ENCODE measurements at places on chromosomes 3 and 15. TPM values are rescaled to one million over a fixed set of nuclear protein-coding genes. Genes with fewer than 3 reads are reported as not detected.

GRCh38 chr3:110198717-110199587, 861.6 kb upstream of the DPPA4 start:
- no peak for DNase-seq

Gene UCN2
- total RNA-seq = not detected

GRCh38 chr15:56031402-56031801, 38.0 kb upstream of the NEDD4 start:
- DNase-seq = no peak

GRCh38 chr3:32700244-32700643, 15.3 kb downstream of the CNOT10 start:
- DNase-seq = no peak

DNA sequence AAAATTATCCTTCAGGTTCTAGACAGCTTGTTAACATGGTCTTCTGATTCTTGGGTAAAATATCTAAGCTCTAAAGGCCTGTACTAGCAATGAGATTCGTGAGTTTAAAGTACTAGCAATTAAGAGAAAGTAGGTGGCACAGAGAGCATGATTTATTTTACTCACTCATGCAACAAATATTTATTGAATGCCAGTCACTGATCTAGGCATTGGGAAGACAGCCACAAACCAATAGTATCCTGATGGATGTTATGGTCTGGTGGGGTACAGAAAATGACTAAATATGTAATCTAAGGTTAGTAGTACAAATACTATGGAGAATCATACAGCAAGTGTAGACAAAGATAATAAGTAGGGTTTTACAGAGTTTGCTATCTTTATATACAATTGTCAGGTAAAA, 751.3 kb downstream of the ZNF385D start:
- DNase-seq = no peak

Gene GABRA5
- not detected for total RNA-seq

Gene LDHAL6B
- total RNA-seq = not detected

DNA sequence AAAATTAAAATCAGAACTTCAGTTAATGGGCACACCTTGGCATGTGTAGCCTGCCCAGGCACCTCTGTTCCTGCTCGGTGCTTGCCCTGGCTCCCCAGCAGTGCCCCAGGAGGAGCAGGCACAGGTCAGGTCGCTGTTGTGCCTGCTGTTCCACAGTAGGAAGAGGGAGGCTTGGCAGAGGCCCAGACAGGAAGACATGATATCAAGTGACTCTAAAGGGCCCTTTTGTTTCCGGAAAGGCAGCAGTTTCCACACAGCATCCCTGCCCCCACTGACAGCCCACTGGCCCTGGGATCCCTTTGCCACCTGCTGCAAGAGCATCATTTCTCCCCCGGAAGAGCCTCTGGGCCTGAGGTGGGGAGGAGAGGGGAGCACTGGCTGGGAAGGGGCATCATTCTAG, 40.5 kb upstream of the HES1 start:
- no peak for DNase-seq

Gene SLC2A2
- total RNA-seq = 107 TPM

Gene TGM5
- total RNA-seq = not detected

Gene TLR9
- not detected for total RNA-seq

DNA sequence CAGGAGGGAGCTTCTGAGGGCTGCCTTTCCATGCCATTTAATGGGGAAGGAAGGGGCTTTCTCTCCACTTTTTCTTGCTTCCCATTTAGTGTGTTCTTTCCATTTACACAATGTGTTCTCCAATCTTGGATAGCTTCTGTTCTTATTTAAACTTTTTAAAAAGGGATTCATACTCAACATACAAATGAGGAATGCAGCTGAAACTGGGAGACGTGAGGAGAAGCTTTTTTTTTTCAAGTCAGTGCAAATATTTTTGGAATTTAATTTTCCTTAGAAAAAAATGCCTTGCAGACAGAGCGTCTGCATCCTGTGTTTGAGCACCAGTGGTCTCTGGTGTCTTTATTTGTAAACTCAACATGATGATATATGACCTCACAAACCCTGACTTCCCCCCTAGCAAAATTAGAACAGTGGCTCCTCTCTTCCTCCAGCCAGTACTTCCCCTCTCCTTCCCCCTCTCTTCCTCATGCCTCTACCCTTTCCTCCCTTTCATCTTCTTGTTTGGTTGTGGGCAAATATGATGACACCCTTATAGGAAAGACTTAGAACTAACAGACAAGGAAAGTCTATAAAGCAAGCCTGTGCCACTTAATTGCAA, 48.1 kb upstream of the PCSK6 start:
- no peak for DNase-seq

Gene RTP4
- 6.3 TPM for total RNA-seq

DNA sequence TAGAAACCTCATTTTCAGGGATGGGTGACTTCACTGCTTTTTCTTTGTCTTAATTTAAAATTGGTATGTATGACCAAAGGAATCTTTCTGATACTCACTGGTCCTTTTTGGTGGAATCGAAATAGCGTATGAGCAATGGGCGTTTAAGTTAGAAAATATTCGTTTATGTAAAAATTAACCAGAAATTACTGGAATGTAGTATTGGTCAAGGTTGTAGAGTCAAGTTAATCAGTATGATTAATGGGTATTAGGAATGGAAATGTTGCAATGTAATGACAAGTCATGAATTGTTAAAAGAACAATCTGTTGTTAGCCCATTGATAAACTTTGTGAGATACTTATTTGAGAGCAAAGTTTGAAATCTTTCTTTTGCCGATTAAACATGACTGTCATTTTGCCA, 36.9 kb downstream of the AKAP13 start:
- DNase-seq = no peak

All from Peyer's patch (tissue), 4 donors.